ENCODE measurements at places on chromosomes 7 and 10. TPM values are rescaled to one million over a fixed set of nuclear protein-coding genes. Genes with fewer than 3 reads are reported as not detected.

DNA sequence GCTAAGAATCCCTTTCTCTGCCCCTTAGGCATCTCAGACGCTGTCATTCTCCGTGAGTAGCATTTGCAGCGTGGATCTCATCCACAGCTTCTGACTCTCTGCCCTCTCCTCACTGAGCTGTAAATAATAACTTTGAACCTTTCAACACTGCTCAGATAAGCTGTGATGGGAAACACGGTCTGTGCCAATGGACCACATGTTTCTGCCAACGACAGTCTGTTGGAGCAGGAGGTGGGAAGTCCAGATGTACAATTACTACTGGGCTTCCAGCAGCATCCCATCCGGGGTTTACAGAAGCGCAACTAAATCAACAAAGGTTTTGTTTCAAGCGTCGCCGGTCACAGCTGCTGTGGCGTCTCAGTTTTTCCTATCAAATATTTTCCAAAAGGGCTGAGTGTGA, 1110.6 kb downstream of the TYW1 start:
- DNase-seq: no peak

HABP2 gene
- not detected for total RNA-seq

DNA sequence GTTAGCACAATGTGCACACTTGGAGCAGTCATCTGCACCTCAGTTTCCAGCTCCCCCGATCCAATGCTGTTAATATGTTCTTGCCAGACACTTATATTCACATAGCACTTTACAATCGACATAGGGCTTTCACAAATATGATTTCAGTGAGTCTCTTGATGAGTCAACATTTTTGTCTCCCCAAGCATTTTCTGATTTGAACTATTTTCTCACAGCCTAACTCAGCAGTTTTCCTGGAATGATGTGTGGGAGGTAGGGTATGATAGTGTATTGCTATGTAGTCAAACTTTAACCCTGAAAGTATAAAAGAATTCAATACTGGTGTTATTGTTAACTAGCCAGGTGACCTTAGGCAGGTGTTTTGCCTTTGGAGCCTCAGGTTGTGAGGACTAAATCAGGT, 82.5 kb upstream of the LRGUK start:
- DNase-seq: no peak

OIT3 gene
- not detected for total RNA-seq

DNA sequence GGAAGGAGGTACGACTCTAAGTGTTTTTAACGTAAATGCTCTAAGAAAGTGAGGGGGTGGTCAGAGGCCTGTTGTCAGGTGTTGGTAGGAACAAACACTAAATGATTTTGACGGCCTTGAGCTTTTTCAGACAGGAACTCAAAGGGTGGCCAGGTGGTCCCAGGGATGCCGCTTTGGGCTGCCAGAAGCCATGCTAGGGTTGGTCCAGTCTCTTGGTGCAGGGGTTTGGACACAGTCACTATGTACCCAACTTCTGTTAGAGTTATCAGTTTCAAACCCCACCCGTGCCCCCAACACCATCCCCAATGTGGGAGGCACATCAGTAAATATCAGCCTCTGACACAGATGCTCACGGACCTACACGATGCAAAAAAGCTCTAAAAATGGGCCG, 9.3 kb downstream of the ATP6V0E2 start:
- no peak for DNase-seq

GRCh38 chr7:102024005-102024768, 206.8 kb downstream of the CUX1 start:
- no peak for DNase-seq

C10orf105 gene
- not detected for total RNA-seq

DNA sequence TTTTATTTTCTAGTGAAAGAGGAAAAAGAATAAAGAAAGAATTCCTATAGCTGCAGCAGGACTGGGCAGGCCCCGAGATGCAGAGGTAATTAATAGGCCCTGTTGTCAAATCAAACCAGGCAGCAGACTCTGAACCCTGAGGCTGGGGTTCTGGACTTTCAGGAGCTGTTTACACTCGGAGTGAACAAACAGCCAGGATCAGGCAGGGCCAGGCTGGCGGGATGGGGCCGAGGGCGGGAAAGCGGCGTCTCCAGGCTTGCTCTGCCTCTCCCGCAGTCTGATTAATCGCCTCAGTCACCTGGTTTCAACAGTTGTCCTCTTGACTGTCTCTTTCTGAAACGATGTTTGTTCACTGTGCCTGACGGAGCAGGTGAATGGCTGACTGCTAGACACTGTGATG, 675.4 kb upstream of the FOXK1 start:
- no peak for DNase-seq

DNA sequence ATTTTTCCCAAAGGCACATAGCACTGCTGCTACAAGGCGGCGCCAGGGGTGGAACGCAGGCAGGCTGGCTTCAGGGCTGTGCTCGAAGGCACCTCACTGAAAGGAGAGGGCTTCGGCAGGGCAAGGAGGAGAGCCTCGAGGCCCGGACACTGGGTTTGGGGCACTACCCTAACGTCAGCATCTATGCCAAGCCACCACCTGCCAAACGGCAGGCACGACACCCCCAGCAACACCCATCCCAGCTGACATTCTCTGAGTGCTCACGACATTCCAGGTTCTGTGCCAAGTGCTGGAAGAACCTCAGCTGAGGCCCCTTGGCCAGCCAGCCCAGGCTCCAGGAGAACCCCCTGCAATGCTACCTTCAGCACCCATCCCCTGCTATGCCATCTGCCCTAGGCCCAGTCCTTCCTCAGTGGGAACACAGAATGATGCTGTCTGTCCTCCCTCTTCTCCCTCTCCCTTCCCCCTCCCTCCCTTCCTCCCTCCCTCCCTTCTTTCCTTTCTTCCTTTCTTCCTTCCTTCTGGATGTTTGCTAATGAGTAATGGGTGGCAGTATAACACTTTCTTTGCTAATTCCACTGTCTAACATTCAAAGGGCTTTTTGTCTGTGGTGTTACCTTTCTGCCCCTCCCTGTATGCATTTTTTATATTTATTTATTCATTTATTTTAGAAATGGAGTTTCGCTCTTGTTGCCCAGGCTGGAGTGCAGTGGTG, 24.3 kb downstream of the ZCCHC24 start:
- DNase-seq: no peak

- no peak for DNase-seq
Observed at GRCh38 chr7:28641752-28642545, 229.6 kb downstream of the CREB5 start.

DNA sequence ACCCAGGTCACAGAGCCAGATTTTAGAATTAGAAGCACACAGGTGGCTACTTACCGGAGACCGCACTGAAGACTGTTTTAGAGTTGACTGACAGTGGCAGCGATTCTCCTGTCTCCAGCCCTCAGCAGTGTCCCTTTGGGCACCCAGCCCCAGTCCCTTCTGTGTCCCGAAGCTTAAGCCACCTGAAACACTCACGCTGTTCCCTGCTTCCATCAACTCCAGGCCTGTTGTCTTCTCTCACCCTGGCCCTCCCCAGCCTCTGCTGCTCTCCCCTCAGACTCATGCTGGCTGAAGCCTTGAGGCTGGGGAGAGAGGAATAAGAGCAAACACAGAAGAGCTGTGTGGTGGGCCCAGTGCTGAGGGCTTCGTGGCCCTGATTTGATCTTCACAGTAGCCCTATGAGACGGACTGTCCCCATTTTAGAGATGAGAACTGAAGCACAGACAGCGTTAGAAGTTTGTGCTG, 10.6 kb downstream of the SAP25 start:
- DNase-seq: no peak

CSTF2T gene
- 29.9 TPM for total RNA-seq

DNA sequence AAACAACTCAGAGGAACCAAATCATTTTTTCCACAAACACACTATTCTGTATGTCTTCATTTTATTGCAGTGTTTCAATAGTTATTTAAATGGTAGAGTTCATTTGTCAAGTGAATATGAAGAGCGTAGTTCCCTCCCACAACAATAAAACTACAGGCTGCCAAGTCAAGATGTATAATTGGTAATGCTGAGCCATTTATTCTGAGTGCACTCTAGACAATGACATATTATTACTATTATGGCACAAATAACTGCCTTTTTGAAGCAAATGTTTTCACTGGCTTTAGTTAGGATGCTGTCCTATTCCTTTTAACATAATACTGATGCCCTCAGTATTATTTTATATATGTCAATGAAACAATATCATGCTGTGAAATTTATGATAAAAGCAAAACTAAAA, 102.7 kb upstream of the PCDH15 start:
- DNase-seq: no peak

CYP26C1 gene
- total RNA-seq: not detected

PPP1R17 gene
- not detected for total RNA-seq
